ENCODE measurements at places on chromosomes 13 and 19. TPM values are rescaled to one million over a fixed set of nuclear protein-coding genes. Genes with fewer than 3 reads are reported as not detected.

KASH5 gene
- total RNA-seq = not detected

DNA sequence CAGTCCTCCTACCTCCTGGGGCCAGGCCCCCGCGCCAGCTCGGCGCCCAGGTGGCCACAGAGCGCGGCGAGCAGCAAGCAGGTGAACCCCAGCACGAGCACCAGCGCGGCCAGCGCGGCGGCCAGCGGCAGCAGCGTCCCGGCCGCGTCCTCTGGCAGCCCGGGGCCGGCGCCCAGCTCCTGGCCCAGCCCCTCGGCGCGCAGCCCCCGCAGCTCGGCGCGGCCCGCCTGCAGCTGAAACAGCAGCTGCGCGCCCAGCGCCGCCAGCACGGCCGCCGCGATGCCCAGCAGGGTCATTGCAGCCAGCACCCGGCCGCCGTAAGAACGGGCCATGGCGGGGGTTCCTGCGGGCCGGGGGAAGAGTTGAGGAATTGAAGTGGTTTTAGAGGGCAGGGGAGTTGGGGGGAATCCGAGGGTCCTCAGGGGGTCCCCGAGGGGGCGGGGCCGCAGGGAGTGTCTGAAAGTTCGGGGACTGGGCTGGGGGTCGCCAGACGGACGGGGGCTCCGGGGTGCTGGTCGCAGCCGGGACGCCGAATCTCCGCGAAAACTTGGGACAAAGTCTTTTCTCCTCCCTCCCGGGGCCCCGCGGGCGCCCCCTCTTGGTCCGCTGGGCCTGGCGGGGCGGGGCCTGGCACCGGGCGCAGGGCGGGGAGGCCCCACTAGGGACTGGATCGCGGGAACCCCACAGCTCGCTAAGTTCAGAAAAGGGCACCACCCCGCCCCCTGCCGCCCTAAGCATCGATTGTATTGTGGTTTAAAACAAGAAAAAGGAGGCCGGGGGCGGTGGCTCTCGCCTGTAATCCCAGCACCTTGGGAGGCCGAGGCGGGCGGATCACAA is at the start of gene TMEM221:
Gene TMEM221 (minus strand): TSS at position 538 of the 837 bp plus-strand sequence. CDS start 206 bp downstream, at position 332.
- no peak for DNase-seq

- no peak for DNase-seq
Measured at GRCh38 chr13:85536706-85537105, 262.5 kb downstream of the SLITRK6 start.

- DNase-seq = no peak
Measured at GRCh38 chr19:13460045-13460444, 46.2 kb downstream of the CACNA1A start.

- no peak for DNase-seq
Measured at GRCh38 chr13:23447927-23448326, 14.4 kb upstream of the SACS start.

KLHL1 gene
- total RNA-seq = not detected

FCER2 gene
- total RNA-seq = 1.5 TPM

WDR88 gene
- not detected for total RNA-seq

PRR12 gene
- total RNA-seq = 12.4 TPM

- DNase-seq = no peak
Measured at GRCh38 chr19:38993271-38993670, 17.7 kb upstream of the FBXO17 start.

ZBTB32 gene
- not detected for total RNA-seq
